ENCODE measurements at places on chromosomes 16 and 17. TPM values are rescaled to one million over a fixed set of nuclear protein-coding genes. Genes with fewer than 3 reads are reported as not detected.

DNA sequence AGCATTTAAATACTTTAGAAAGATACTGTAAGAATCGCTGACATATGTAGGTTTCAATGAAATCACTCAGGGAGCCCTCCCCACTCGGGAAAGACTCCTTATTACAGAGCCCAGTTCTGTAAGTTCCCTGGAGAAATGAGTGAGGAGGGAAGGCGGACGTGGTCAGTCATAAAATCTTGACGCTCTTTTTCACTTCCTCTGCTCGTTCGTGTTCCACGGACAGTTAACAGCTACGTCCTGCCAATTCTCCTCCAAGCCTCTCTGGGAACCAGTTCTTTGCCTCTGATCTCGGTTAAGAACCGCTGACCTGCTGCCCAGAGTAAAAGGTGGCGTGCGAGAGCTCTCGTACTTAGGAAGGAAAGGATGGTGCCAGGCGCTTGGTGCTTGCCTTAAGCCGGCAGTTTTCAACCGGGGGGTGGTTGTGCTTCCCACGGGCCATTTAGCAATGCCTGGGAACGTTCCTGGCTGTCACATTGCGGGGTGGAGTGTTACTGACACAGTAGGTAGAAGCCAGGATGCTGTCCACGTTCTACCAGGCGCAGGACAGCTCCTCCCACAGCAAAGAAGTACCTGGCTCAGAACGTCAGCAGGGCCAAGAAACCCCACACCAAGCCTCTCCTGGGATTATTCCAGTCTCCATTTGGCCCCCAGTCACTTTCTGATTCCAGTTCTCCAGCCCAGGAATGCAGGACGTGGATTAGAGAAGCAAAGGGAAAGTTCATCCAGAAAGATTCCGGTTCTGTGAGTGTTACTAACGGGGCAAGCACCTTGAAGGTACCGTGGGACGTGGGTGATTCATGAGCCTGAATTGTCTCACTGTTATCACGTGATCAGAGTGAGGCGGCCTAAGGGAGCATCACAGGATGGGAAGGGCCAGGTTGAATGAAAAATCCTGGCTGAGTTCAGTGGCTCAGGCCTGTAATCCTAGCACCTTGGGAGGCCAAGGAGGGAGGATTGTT is 87.7 kb downstream of the MRM3 start:
- H3K4me3 ChIP-seq = peak overlapping the region; percentile 9
- H3K4me1 ChIP-seq = peaks cover 34% of the 10 kb centered on the region
- no peak for DNase-seq
- no peaks in the 10 kb centered on the region for H3K27me3 ChIP-seq

DNA sequence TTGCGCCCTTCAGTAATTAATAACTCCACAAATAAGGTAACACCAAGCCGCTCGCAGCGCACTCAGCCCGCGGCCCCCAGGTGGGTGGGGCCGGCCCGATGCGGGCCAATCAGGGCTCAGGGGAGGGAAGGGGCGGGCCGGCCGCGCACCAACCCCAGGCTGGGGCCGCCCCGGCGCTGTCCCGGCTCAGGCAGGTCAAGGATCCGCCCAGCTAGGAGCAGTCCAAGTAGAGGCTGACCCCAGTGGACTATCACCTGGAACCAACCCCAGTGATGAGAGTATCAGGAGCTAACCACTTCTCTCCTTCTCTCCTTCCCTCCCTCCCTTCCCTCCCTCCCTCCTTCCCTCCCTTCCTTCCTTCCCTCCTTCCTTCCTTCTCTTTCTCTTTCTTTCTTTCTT is 110.8 kb downstream of the C16orf78 start:
- peak overlapping the region; percentile 59 for H3K4me3 ChIP-seq
- no peak for DNase-seq
- no peak overlapping the region for H3K27ac ChIP-seq
- peaks cover 2% of the 10 kb centered on the region for H3K4me1 ChIP-seq
- peaks cover 35% of the 10 kb centered on the region for H3K27me3 ChIP-seq

GRCh38 chr16:4376126-4376892 is 4.7 kb downstream of the VASN start:
- no peaks in the 10 kb centered on the region for H3K36me3 ChIP-seq
- no peaks in the 10 kb centered on the region for H3K27me3 ChIP-seq
- peaks cover 44% of the 10 kb centered on the region for H3K4me1 ChIP-seq
- peak overlapping the region; percentile 87 for H3K27ac ChIP-seq
- DNase-seq = no peak

The KRT28 gene
- total RNA-seq = not detected

DNA sequence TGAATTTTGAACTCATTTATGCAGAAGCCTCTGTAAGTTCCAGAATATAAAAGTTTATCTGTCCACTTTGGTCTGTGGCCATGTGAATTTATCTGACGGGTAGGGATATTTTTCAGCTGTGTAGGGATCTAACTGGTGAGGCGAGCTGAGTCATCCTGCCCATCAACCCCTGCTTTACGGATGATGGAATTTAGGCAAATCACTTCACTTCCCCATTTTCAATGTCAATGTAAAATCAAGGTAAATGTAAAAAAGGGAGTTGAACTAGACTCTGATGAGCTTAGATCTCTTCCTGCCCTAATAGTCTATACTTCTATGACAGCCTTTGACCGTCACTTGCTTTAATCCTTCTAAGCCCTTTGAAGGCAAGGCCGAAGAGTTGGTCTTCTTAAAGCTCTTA is 2.6 kb downstream of the SLC16A6 start:
- H3K27me3 ChIP-seq = peaks cover 34% of the 10 kb centered on the region
- peaks cover 14% of the 10 kb centered on the region for H3K4me1 ChIP-seq
- no peak overlapping the region for H3K27ac ChIP-seq
- no peak for DNase-seq
- H3K4me3 ChIP-seq = no peak overlapping the region

- no peaks in the 10 kb centered on the region for H3K4me1 ChIP-seq
- H3K36me3 ChIP-seq = no peaks in the 10 kb centered on the region
- no peak for DNase-seq
These were observed 203.2 kb upstream of the WSCD1 start for GRCh38 chr17:5866978-5867377.

DNA sequence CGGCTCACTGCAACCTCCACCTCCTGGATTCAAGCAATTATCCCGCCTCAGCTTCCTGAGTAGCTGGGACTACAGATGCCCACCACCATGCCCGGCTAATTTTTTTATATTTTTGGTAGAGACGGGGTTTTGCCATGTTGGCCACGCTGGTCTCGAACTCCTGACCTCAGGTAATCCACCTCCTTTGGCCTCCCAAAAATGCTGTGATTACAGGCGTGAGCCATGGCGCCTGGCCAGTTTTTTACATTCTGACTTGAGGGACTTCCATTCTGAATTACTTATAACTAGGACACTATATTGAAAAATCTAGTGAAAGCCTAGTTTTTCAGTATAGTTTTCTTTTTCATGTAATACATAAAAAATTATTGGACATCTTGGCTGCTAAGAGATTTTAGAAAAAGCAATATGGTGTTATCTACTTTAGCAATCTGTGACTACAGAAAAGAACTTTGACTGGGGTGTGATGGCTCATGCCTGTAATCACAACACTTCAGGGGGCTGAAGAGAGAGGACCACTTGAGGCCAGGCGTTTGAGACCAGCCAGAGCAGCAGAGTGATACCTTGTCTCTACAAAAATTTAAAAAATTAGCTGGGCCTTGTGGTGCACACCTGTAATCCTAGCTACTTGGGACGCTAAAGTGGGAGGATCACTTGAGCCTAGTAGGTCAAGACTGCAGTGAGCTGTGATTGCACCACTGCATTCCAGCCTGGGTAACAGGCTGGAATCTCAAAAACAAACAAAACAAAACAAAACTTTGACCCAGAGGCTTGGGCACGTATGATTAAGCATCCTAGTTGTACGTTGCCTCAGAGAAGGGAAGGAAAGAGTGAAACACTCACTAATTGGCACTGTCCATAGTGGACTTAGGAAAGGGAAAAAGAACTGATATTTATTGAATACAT is 26.8 kb upstream of the GOSR1 start:
- DNase-seq = no peak
- no peak overlapping the region for H3K27ac ChIP-seq
- no peaks in the 10 kb centered on the region for H3K4me1 ChIP-seq

GRCh38 chr17:76840443-76840767 is 27.8 kb upstream of the MGAT5B start:
- no peak overlapping the region for H3K4me3 ChIP-seq
- no peak overlapping the region for H3K27ac ChIP-seq
- H3K27me3 ChIP-seq = peaks cover 60% of the 10 kb centered on the region
- H3K4me1 ChIP-seq = peaks cover 28% of the 10 kb centered on the region
- no peaks in the 10 kb centered on the region for H3K36me3 ChIP-seq

DNA sequence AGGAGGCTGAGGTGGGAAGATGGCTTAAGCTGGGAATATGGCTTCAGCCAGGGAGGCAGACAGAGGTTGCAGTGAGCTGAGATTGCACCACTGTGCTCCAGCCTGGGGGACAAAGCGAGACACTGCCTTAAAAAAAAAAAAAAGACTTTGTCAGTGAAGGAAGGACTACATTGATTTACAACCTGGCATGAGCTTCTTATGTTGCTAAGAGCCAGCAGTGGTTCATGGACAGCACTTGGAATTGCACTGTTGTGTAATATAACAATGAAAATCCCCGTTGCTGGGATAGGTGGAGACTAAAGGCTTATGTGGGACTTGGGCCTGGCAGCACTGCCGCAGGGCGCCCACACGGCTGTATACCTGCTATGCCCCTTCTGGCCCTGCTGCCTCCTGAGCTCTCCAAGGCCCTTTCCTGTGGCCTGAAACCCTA is 14.1 kb upstream of the SLC16A5 start:
- peaks cover 12% of the 10 kb centered on the region for H3K4me1 ChIP-seq
- no peaks in the 10 kb centered on the region for H3K36me3 ChIP-seq
- no peak for DNase-seq
- H3K4me3 ChIP-seq = no peak overlapping the region

The IL21R gene
- 0.22 TPM for total RNA-seq

The TEX19 gene
- total RNA-seq = not detected

DNA sequence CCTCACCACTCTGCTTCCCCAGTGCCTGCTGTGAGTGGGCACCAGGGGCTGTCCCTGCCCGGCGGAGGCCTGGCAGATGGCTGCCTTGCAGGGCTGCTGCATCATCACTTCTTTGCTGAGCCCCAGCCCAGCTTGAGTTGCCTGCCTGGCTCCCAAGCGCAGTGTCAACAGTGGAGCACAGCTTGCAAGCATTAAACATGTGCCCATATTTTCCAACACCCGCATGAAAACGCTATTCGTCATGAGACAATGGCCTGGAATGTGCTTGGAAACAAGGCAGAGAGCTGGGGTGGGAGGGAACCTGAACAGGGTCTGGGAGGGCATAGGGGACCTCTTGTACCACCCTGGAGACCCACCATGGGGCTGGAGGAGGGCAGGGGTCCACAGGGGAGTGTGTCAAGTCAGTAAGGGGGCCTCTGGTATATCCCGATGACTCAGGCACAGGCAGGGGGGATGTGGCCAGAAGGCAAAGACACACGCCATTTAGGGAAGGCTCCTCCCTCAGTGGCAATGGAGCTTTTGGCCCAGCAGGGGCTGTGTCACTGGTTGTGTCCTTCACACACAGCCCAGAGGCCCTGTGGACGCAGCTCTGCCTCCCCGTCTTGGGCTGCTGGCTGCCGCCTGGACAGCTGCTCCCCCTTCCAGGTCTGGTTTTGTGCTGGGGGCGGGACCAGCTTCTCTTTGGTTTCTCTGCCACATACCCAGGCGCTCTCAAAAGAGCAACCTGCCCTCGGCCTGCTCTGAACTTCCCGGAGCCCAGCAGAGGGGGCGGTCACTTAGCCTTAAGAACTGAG is 17.4 kb upstream of the MTSS2 start:
- H3K27me3 ChIP-seq = no peaks in the 10 kb centered on the region
- no peaks in the 10 kb centered on the region for H3K36me3 ChIP-seq
- H3K4me1 ChIP-seq = peaks cover 54% of the 10 kb centered on the region

GRCh38 chr16:70652322-70652721 is 6.0 kb downstream of the IL34 start:
- no peaks in the 10 kb centered on the region for H3K27me3 ChIP-seq
- no peak for DNase-seq
- no peaks in the 10 kb centered on the region for H3K36me3 ChIP-seq

DNA sequence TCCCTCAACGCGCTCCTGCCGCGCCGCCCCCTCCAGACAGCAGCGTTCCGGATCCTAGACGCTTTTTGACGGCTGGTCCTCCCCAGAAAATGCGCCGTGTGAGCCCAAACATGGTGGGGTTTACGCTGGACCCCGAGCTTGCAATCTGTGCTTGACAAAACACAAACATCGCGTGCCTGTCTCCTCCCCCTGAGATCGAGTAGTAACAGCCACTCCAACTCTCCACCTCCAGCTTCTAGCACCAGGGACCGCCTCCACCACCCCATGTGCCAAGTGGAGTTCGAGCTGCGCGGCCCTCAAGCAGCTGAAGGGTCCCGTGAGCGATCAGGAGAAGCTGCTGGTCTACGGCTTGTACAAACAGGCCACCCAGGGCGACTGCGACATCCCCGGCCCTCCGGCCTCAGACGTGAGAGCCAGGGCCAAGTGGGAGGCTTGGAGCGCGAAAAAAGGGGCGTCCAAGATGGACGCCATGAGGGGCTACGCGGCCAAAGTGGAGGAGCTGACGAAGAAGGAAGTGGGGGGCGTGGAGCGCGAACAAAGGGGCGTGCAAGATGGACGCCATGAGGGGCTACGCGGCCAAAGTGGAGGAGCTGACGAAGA is 656 bp upstream of the GEMIN4 start:
- H3K27ac ChIP-seq = peak overlapping the region; percentile 95
- peak overlapping the region; percentile 83 for H3K4me3 ChIP-seq
- peaks cover 30% of the 10 kb centered on the region for H3K36me3 ChIP-seq
- peaks cover 32% of the 10 kb centered on the region for H3K4me1 ChIP-seq
- H3K27me3 ChIP-seq = no peaks in the 10 kb centered on the region
- DNase-seq = no peak

DNA sequence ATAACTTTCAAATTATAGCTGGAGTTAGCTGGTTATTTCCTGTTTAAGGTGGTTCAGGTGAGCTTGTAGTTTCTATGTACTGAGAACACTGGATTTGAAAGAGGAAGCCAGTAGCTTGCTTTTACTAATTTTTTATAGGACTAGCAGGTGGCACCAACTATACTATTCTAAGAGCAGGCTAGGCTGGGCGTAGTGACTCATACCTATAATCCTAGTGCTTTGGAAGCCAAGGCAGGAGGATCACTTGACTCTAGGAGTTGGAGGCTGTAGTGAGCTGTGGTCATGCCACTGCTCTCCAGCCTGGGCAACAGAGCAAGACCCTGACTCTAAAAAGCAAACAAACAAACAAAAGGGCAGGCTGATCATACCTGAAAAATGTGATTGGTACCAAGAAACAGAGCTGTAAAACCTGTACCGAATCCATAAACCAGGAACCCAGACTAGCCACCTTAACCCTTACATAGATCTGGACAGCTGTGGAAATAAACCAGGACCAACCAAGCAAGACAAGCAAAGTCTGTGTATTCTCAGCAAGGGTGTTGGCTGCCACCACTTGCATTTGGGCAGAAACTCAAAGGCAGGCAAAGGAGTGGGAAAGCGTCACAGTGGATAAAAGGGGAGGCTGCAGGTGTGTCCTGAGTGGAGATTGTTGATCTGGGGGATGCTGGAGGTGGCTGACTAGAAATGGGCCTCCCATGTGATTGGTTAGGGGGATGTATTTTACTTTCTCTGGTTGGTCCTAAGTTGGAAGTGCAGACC is 36.3 kb downstream of the SLC47A1 start:
- no peaks in the 10 kb centered on the region for H3K36me3 ChIP-seq
- DNase-seq = no peak
- no peak overlapping the region for H3K4me3 ChIP-seq
- H3K4me1 ChIP-seq = peaks cover 1% of the 10 kb centered on the region
- H3K27ac ChIP-seq = no peak overlapping the region

- H3K27me3 ChIP-seq = peaks cover 35% of the 10 kb centered on the region
- H3K4me1 ChIP-seq = no peaks in the 10 kb centered on the region
- no peak overlapping the region for H3K27ac ChIP-seq
- no peak for DNase-seq
- peaks cover 19% of the 10 kb centered on the region for H3K36me3 ChIP-seq
These were observed 15.0 kb downstream of the TBKBP1 start for GRCh38 chr17:47708864-47709541.

Measured in mesothelial cell of epicardium (in vitro differentiated cells).